ENCODE measurements at places on chromosomes 1 and 21.

DNA sequence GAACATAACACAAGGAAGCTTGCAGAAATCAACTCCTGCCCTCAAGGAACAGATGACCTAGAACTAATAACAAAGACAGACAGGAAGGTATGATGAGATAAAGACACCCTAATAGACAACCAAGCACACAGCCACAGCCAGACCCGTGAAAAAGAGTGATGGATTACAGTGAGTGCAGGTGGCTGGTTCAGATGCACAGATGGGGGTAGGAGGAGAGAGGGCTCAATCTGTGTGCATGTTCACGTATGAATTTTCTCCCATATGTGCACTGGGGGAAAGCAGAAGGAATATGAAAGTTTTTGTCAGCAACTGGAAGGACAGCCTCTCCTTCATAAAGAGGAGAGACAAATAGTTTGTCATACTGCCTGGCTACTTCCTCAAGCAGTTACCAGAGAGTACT, 367.1 kb downstream of the PBX1 start:
- no peak for DNase-seq

DNA sequence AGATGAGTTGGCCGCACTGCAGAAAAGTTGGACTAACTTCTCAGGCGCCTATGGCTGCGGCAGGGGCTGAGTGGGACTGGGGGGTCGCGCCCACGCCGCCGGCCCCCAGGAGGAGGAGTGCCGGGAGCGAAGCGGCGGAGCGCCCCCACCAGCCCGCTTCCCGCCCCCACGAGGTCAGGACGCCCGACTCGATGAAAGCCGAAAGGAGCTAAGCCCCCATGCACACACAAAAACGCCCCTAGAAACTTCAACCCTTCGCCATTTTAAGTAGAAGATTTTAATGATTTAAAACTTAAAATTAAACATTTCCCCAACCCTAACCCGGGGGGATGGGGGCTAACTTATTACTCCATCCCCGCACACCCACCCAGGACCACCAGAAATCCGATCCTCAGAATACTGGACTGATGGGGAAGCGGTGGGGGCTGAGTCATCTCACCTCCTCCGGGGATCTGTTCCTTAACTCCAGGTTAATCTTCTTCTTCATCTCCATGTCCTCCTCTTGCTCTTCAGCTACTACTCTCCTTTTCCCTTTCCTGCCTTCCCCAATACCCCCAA, 539 bp downstream of the ANP32E start:
- DNase-seq = no peak

DNA sequence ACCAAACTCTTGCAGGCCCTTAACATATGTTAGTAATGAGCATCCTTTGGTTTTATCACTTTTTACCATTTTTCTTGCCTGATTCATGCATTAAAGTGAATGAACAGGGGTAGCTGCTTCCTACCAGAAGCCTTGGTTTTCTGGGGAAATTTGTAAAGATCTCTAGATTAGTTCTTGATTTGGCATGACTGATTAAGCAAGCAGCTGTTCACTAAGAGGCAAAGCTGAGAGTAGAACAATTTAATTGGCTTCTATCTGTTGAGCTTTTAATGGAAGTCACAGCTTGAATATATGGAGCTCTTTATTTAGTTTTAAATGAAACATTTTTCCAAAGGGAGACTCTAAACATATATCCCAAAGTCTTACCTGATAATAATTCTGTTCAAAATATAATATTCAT, 23.6 kb downstream of the TLCD4 start:
- DNase-seq = no peak

GRCh38 chr1:115115521-115116161, 26.3 kb upstream of the TSPAN2 start:
- no peak for DNase-seq

DNA sequence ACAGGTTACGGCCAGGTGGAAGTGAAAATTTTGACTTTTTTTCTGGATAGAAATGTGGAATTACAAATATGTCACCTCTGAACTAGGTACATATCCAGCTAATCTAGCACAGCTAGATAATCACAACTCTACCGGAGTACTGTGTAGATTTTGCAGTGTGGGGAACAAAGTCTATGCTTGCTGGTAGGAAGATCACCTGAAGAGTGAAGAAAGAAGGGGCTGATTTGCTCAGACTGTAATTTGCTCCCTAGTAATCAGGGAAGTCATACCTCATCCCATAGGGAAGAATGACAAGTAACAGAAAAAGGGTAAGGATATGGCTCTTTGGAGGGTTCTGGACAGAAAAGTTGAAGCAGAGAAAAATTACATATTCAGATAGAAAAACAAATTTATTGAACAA, 319.6 kb upstream of the TMPRSS15 start:
- no peak for DNase-seq

- DNase-seq = no peak
Observed at GRCh38 chr1:182191381-182192115, 130.0 kb upstream of the ZNF648 start.

DNA sequence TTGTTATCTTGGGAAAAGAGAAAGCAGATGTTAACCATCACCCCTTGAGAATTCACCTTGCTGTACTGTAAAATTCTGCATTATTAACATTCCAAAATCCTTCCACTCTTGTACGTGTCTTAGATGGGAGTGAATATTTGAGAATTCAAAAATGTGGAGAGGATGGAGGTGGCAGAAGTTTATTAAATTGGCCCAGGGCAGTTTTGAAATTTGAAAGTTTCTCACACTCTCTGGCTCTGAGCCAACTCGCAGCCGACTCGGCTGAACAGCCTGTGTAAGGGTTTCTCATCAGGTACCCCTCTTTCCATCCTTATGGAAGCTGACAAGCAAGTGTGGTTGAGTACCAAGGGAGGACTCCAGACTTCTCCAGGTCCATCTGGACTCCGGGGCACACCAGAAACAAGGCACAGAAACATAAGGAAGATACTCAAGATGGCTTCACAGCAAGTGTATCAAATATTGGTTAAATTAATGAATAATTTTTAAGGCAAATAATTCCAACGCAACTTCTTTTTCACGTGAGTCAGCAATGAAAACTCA, 45.1 kb downstream of the RRAGC start:
- no peak for DNase-seq

DNA sequence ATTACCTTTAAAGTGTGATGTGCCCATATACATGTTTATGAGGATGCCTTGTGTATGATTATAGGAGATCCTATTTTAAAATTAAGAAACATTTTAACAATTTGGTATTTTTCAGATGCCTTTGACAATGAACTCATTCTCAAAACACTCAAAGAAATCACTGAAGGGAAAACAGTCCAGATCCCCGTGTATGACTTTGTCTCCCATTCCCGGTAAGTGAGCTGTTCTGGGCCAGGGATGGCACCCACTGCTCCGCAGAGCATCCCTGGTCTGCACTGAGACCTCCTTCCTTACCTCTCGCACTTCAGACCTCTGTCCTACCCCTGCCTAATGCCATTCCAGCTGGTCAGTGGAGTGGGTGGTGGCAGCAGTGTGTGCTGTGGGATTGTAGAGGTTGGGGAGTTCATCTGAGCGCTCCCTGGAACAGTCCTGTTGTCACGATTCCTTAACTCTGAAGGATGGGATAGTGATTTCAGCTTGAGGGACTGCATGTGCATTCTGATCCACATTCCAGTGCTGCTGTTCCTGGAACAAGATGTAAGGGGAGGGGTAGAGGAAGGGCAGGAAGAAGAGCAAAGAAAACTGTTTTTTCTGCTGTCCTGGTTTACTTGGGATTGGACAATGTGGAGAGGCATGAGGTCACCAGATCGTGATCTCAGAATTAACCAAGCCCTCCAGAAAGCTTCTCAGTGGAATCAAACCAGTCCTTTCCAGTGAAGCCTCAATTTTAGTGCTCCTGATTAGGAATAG, 63.9 kb downstream of the UCK2 start:
- DNase-seq = no peak

- DNase-seq = no peak
Observed at GRCh38 chr1:181354865-181355264, 128.5 kb upstream of the CACNA1E start.

DNA sequence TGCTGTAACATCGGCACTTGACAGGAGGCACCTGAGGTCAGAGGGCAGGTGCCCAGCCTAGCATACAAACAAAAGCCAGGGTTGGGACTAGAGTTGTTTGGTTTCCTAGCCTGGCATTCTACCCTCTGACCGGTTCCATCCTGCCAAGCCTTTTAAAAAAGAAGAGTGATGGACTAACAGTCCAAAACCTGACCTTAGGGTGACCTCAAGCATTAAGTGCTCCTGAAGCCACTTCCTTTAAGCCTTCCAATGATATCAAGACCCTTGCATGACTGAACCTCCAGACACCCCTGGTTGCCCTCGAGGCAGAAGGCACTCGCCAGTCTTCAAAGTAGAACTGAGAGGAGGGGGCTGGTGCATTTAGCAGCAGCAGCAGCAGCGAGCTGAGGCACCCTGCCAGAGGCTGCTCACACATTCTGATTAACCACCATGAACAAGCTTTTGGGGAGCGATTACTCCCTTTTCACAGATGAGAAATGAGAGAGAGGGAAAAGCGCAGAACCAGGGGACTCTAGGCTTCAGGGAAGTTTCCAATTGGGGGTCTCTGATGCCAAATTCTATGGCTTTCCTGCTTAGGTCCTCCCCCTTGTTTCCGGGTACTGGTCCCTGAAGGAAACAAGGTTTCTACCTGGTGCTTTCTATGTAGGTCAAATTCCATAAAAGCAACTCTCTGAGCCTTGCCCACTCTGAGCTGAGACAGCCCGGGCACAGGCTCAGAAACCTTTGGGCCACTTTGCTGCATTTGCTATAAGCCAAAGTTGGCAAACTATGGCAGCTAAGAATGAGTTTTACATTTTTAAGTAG, 9.2 kb downstream of the SLC2A1 start:
- DNase-seq = no peak

DNA sequence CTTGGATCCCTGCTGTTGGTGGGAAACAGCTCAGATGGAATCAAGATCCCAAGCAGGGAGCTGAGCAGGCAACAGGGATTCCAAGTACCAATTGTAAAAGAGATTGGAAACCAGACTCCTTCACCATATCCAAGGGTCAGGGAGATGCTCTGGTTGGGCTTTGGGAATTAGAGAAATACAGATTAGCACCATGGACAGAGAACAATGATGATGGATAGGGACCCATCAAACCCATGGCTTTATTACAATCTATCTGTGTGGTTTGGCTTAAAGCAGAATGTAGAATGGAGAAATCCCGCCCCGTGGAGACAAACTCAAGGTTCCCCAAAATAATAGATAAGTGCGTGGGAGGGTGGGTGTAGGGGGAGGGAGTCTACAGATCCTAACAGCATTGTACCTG, 120.7 kb upstream of the CSF3R start:
- DNase-seq = no peak

- peak; percentile 44 for DNase-seq
Observed at GRCh38 chr1:234478481-234479309, at the start of gene TARBP1. TSS of gene TARBP1 (minus strand) at chr1:234479179. CDS start at chr1:234479103, 76 bp downstream.

DNA sequence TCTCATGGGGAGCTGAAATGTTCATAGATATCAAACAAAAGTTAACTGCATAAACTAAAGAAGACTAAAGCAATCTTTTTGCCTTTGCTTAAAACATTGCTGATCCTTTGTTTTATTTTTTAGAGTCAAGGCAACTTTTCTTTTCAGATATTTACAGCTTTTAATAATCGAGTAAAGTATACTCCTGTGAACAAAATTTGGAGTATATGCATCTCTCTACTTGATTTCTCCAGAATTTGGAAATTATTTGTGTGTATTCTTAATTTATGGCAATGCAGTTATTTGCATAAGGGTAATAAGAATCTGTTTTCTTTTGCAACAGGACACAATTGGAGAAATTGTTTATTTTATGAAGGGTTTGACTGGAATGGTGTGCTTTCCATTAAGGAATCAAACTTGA, 4.2 kb upstream of the AQP10 start:
- DNase-seq = no peak

DNA sequence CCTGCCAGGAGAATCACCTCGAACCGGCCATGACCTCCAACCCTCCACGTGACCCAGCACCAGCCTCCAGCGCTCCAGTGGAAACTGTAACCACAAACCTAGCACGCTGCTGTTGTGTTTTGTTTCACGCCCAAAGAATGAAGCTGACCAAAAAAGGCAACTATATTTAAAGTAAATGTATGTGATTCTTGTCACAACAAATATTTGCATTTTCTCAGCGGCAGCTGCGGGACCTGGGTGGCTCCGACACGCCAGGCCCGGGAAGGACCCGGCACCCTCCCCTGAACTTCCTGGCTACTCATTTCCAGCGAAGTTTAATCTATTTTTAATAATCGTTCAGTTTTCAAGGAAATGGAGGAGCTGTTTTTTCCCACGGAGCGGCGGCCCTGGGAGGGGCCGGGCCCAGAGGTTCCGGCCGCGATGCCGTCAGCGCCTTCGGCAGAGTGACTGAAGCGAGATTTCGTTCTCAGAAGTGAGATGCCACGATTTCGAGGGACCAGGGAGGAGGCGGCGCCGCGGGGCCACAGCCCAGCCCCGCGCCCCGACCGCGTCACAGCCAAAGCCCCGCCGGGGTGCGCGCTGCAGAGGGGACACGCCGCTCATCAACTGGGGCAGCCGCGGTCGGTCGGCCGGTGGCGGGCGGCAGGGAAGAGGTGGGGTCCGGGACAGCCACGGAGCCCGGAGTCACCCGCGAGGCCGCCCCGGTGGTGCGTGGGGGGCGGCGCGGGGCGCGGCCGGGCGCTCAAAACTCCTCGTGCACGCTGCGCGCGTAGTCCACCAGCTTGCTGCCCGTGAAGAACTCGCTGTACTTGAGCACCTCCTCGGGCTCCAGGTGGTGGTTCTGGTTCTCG, 3.0 kb upstream of the TNFRSF4 start:
- DNase-seq = no peak

- peak; percentile 85 for DNase-seq
Observed at GRCh38 chr1:202957733-202958543, at the start of gene ADIPOR1. TSS of gene ADIPOR1 (minus strand) at chr1:202958312. CDS start at chr1:202951070, 7,242 bp downstream.

- DNase-seq = no peak
Observed at GRCh38 chr1:204429746-204430145, 18.1 kb upstream of the PPP1R15B start.

DNA sequence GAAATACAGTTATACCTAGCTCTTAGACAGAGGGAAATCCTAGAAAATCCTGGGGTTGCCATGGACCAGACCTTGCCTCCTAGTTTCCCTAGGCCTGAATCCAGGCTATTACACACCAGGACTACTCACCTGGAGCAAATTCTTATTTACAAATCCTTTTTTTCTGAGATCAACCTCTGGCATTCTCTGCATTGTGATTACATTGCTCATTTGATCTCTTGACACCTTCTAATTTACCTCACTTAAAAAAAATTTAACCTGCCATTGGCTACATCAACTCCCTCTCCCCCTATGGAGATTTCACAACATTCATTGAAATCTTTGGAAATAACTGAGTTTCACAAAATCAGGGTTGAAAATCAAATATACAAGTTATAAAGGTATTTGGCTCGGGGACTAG, 2.9 kb upstream of the C1orf105 start:
- no peak for DNase-seq

- no peak for DNase-seq
Observed at GRCh38 chr1:176745945-176746344, 283.0 kb downstream of the PAPPA2 start.

DNA sequence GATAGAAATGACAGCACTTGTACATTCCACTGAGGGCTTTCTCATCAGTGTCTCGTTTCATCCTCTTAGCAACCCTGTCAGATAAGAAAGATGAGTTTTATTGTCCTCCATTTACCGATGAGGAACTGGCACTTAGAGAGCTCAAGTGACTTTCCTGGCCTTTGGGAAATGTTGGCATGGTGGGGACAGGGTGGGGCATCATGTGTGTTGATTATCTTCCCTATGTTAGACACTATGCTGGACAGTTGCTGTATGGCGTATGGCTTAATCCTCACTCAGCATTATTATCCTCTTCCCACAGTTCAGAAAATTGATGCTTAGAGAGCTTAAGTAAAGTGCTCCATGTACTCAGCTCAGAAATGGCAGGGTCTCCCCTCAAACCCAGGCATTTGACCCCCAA, 163.2 kb downstream of the CAMTA1 start:
- no peak for DNase-seq

GRCh38 chr1:192732787-192733186, 76.1 kb upstream of the RGS2 start:
- no peak for DNase-seq
